ENCODE measurements at places on chromosomes 1 and 21.
A peak's percentile ranks its signal among the peaks of the same experiment; 100 is the strongest.

- no peak for DNase-seq
These were observed 11.5 kb upstream of the A3GALT2 start for GRCh38 chr1:33332357-33332789.

GRCh38 chr1:14606632-14607031 lies 8.1 kb downstream of the KAZN start:
- DNase-seq, result no peak

DNA sequence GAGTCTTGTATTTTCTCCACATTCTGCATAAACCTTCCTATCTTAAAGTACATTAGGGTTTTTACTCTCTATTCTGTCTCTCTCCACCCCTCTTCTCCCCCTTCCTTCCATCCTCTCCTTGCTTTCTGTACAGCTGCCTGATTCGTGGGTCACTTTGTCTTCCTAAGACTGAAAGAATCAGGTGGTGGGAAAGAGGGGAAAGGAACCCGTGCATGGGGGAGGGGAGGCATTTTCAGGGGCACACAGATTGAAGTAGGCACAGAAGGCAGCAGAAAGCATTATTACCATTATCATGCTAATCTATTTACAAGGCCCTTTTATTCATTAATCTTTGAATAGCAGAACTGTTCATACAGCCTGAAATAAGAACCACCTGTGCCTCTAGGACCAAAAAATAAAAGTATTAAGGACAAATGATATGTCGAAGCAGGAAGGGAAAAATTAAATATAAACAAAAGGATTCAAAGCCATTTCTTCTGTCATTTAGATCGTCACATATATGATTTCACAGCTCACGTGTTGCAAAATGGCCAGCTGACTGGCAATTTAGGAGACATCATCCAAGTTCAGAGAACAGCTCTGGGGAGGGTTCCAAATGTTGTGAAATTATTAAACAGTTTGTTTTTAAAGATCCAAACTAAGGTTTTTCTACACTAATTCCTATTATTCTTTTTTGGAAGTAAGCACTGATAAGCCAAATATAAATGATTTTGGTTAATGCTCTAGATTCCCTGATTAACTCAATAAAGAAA lies 154.6 kb downstream of the PBX1 start:
- DNase-seq, result no peak

GRCh38 chr1:166627558-166627957 lies 211.7 kb upstream of the POGK start:
- DNase-seq, result no peak

DNA sequence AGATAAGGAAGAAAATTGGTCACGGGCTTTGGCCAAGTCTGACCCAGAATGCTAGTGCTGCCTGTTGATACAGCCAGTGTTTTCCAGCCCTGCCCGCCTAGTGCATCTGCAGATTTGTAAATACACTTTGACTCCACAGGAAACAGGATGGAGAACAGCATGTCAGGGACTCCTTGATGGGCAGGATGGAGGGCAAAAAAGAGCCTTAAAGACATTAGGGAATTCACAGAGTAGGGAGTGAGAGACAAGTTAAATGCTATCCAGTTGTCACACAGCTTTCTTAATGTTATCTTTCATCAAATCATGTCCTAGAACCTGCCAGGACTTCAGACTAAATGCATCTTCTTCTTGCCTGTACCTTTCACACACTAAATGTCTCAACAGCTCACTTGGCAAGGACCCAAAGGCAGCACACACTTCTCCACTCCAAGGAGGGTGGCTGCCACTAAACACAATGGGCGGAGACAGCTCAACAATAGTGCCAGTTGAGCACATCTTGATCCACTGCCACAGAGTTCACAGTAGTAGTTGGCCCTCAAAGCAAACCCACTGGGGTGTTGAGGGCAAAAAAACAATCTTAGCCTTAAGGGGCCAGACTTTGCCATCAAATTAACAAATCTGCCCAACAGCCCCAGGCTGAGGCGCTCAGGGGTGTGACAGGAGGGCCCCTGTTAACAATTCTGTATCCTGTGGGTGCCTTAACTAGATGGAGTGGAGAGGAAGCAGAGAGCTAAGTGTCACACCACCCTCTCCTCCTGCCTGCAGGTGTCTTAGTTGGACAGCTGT lies 2.7 kb downstream of the HIVEP3 start:
- peak; percentile 22 for DNase-seq

- no peak for DNase-seq
These were observed 1.6 kb downstream of the ADAMTS5 start for GRCh38 chr21:26965040-26965906.

DNA sequence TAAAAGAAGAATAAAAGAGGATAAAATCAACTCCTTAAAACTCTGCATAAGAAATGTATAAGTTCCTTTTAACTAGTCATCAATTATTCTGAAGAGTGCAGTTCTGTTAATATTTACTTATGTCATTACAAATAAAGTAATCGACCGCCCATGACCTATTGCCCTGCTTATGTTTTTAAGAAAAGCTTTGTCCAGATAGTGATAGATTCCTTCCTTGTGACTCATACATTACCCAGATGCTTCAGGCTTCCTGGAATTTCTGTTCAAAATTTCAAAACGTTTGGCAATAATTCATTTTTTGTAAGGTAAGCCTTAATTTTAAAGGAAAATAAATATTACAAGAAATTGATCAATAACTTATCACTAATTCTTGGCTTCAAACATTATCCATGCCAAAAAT lies 918.2 kb upstream of the ADGRL2 start:
- no peak for DNase-seq

DNA sequence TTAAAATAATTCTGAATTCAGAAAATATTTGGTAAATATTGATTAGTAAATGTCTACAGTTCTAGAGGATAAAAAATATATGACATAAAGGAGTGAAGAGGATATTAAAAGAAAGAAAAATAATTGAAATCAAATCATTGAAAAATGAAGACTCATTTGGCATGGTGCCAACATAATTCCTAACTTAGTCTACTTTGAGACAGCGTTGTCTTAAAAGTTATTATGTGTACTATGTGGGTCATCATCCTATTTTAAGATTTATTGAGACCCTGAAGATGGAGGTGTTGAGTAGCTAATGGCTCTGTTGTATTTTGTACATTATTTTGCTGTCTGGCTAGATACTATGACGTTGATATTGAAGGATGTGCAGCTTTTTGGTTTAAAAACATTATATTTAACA lies 156.7 kb upstream of the PTGFR start:
- DNase-seq, result no peak

DNA sequence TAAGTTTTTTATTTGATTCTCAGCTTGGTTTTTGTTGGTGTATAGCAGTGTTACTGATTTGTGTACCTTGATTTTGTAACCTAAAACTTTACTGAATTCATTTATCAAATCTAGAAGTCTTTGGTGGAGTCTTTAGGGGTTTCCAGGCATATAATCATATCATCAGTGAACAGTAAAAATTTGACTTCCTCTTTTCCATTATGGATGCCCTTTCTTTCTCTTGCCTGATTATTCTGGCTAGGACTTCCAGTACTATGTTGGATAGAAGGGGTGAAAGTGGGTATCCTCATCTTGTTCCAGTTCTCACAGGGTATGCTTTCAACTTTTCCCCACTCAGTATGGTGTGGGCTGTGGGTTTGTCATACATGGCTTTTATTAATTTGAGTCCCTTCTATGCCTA lies 23.6 kb upstream of the MAB21L3 start:
- DNase-seq, result no peak

DNA sequence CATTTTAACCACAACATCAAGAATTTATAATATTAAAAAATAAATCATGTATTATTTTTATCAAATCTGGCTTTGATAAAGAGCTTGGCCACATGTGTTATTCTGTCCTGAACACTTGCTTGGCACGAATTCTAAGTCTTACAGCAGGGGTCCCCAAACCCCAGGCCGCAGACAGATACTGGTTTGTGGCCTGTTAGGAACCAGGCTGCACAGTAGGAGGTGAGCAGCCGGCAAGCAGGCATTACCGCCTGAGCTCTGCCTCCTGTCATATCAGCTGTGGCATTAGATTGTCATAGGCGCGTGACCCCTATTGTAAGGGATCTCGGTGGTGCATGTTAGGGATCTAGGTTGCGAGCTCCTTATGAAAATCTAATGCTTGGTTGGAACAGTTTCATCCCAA lies 127.6 kb upstream of the IVNS1ABP start:
- DNase-seq, result no peak

DNA sequence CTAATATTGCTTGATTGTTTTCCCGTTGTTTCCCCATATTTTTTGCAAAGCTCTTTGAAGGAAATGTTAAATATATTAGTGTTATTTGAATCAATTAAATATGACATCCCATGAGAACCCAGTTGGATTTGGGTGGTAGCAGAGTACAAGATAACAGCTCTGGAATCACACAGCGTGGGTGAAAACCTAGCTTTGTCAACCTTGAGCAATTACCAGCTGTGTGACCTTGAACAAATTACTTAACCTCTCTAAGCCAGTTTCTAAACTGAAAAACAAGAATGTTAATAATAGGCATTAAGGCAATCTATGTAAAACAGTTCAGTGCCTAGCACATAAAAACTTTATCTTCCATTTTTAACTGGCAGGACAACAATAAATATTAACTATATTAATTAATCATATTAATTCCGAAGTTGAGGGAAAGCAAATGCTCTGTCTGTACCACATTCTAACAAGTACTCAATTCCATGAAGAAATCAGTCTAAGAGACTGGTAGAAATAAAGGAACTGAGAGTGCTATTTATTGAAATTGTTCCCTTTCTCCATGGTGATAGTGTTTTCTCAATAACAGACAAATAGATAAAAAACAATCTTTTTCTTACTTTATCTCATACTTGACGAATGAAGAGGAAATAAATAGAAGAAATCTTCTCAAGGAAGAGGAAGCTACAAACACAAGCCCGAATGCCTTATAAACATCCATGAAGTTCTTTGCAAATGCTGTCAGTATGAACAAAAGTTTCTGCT lies 27.0 kb downstream of the DNASE2B start:
- DNase-seq, result no peak

- DNase-seq, result no peak
These were observed 2.5 kb downstream of the WNT3A start for GRCh38 chr1:228009116-228009827.

- DNase-seq, result no peak
These were observed 33.6 kb upstream of the RAB4A start for GRCh38 chr1:229237320-229237719.

- DNase-seq, result no peak
These were observed 10.9 kb upstream of the LRRC3 start for GRCh38 chr21:44444286-44444931.

DNA sequence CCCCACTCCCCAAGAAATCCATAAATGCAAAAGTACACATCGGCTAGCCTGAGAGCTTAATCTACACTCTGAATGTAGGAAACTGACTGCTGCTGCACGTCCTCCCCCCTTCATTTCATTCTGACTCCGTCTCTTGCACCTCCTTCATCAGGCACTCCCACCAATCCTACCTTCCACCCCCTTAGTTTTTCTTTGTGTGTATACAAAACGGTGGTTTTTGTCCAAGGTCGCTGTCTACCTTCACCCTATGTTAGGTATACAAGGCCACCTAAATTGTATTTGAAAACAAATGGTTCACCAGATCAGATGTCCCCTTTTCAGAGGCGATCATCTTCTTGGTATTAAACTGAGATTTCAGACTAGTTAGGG lies 1.9 kb downstream of the WDR26 start:
- DNase-seq, result no peak

DNA sequence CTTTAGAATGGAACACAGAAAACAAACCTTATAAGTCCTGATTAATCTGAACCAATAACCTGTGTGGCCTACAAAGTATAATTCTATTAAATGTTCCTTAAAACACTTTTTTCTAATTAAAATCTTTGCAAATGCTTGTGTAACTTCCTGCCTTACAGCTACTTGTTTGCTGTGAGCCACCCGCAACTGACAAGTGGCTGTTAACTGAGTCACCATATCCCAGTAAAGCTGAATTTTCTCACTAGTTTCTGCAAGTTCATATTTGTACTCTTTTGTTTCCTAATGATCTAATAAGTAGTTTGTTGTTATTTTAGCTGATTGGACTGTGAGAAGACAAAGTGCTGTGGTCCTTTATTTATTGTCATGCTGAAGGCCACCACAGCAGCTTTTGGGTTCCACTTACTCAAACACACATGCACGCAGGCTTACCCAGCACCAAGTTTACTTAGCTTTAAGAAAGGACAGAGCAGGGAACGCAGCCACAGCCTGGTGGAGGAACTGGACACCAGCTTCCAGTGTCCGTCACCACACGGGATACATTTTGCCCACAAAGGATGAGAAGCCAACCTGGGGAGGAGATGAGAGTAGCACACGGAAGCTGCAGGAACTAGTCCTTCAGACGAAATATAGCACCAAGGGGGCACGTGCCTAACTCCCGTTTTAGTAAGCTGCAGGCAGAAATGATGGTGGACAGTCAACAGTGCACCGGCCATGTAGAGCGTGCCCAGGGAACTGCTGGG lies 47.8 kb downstream of the LCA5L start:
- DNase-seq, result no peak

DNA sequence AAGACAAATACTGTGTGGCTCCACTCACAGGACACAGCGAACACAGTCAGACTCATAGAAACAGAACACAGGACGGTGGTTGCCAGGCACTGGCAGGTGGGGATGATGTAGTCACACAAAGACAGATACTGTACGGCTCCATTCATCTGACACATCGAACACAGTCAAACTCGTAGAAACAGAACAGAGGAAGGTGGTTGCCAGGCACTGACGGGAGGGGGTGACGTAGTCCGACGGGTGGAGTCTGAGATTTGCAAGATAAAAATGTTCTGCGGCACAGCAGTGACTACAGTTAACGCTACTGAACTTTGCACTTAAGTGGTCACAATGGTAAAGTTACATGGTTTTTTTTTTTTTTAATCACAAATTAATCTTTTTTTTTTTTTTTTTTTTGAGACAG lies 18.7 kb downstream of the C21orf58 start:
- DNase-seq, result no peak

- DNase-seq, result no peak
These were observed 38.7 kb downstream of the GJA5 start for GRCh38 chr1:147721716-147722115.

DNA sequence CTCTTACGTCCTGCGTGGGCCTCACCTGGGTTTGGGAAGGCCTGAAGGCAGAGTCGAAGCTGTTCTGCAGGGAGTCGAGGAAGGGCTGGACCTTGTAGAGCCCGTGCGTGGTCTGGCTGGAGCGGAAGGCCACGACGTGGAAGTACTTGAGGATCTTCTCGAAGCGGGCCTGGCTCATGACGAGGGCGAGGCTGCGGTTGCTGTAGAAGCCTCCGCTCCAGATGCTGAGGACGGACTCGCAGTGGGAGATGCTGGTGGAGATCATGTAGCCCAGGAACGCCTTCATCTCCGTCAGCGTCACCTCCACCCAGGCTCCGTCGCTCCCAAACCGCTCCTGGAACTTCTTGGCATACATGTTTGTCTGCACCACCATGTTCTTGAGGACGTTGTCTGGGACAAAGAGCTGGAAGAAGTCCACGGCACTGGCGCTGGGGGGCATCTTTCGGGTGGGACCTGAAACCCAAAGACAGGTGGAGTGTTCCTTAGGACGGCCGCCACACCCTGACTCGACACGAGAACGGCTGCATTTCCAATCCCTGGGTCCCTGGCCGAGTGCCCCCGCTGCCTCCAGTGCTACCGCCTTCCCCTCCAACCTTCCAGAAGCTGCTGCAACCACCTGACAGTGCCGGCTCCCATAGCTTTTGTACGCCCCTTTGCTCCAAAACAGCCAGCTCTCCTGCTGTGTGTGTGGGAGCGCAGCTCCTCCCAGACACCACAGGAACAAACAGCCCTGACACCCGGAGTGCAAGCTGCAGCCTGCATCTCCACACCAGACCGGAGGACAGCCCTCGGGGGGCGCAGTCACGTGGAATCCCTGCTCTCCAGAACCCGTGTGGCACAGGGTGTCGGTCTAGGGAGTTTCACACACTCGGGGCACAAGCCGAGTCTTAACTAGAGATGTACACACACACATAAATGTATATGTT lies 69.0 kb downstream of the PGBD5 start:
- no peak for DNase-seq

GRCh38 chr1:41640756-41641474 lies 156.4 kb upstream of the EDN2 start:
- no peak for DNase-seq

All from effector CD4-positive, alpha-beta T cell (primary cell).